ENCODE measurements at places on chromosomes 2 and 18. TPM values are rescaled to one million over a fixed set of nuclear protein-coding genes. Genes with fewer than 3 reads are reported as not detected.

DNA sequence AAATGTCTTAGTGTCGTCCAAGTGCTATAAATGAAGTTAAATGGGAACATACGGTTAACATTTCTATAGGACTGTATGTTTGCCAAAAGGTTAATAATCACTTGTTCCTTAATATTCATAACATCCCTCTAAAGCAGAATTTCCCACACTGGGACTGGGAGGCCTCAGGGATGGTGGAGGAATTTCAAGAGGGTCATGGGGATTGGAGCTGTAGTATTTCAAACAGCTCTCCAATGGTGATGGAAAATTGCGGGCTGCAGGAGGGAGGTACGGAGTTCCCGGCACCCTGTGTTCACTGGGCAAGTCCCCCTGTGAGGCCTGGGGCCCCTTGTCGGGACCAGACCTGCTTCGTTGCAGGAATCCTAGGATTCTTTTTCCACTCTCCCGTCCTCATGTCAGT lies 39.8 kb upstream of the CTAGE1 start:
- no peak for DNase-seq

- no peak for DNase-seq
These were observed at the start of gene FNDC4 for GRCh38 chr2:27494944-27495554. TSS of gene FNDC4 (minus strand) at chr2:27495200. CDS start at chr2:27494679, 521 bp downstream.

DNA sequence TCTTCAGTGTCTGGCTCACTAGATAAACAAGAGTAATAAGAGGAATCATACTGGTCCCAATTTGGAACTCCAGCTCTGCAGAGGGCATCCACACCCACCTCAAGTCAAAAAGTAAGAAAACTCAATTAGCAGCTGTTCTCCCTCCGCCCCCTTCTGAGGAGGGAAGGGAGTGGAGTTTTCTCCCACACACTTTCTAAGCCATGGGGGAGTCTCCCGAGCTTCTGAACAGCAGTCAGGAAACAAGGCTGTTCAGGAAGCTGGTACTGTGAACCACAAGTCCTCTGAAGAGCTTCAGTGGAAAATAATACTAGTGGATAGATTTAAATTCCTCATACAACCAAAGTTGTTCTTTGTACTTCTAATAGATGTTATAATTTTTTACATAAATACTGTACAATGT lies 32.9 kb upstream of the SPTBN1 start:
- no peak for DNase-seq

Gene MBD5
- total RNA-seq = 14.2 TPM

GRCh38 chr2:30752811-30753210 lies 54.4 kb downstream of the CAPN13 start:
- no peak for DNase-seq

DNA sequence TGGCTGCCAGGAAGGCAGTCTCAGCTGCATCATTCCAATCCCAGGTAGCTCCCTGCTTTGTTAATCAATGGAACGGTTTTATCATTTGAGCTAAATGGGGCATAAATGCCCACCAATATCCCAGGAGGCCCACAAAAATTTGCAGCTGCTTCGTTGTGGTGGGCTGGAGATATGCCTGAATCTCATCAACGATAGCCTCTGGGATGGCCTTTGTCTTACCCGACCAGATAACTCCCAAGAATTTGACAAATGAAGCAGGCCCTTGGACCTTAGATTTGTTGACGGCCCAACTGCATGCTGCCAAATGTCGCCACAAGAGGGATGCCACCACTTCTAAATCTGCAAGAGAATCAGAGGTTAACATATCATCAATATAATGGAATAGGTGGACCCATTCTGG lies 236.4 kb downstream of the MBD5 start:
- no peak for DNase-seq

Gene MATN3
- 1.1 TPM for total RNA-seq

Data from IMR-90 (cell line).